HT1080 (cell line): ENCODE measurements at places on chromosomes 5 and 9.
A peak's percentile ranks its signal among the peaks of the same experiment; 100 is the strongest.

DNA sequence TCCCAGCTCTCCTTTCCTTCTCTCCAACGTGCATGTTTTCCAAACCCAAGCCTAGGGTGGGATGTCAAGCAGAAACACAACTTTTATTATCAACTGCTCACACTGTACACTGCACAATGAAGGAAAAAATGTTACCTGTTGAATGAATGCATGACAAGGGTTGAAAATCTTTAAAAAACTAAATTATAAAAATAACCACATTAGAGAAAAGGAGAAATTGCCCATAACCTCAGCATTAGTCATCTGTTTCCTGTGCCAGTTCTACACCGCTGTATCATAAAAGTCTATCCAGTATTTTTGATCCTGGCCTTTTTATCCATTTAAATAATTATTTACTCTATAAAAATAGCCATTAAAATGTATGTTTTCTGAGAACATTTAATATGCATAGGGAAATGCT lies 101.1 kb downstream of the APBA1 start:
- DNase-seq, result peak; percentile 54

- peak; percentile 75 for DNase-seq
Measured at GRCh38 chr5:68303038-68303738, 87.6 kb downstream of the PIK3R1 start.

DNA sequence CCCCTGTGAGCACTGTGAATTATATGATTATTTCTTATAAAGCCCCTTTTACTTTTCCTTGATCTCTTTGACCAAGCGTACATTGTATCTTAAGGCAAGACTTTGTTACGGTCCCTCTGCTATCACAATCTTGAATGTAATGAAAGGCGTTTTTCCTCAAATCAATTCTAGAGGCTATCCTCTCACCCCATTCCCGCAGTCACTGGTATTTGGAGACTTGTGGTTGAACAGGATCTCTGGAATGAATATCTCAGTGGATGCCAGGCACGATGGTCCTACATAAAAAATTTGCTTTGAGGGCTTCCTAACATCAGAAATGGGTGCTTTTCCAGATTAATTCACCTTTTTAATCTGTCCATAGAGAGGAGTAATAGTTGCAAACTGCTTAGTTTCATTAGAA lies 151.4 kb upstream of the PAPPA start:
- DNase-seq, result no peak

GRCh38 chr5:136699651-136700050 lies 334.3 kb upstream of the TRPC7 start:
- no peak for DNase-seq

DNA sequence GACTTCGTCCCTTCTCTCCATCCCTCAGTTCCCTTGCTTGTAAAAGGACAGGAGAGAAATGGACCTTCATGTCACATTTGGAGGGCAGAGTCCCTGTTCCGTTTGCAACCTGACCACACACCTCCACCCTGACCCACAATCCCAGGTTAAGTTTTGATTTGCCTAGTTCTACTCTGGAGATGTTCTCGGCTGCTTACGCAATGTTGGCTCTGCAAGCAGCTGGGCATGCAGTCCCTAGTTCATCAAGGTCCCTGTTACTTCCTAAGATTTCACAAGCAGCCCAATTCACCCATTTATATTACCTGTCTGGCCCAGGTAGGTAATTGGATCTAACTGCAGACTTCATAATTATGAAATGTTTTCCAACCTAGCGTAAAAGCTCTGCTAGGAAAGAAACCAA lies 28.8 kb downstream of the SLIT3 start:
- DNase-seq, result no peak

GRCh38 chr9:13445103-13445500 lies 165.6 kb upstream of the MPDZ start:
- no peak for DNase-seq

DNA sequence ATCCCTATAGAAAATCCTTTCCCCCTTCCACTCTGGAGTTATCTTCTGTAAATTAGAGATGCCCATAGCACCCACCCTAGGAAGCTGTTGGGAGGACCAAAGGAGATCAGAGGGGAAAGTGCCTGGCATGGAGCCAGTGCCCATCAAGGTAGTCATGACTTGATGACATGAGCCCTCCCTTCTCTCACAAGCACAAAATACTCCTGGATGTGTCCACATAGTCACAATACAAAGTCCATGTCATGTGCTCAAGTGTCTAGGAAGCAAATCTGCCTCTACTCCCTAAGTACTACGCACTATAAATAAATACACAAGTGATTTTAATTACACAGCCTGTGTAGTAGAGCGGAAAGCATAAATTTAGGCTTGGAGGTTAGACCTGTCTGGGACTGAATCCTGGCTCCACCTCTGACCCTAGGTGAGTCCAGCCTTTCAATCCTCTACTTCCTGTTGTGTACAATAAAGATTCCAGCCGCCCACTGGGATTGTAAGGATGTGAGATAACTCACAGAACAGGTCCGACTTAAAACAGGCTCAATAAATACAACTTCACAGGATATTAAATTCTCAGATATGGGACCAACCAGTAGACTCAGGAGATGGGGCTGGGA lies 30.6 kb downstream of the TTC39B start:
- DNase-seq, result no peak

GRCh38 chr9:107759009-107759822 lies 269.6 kb upstream of the KLF4 start:
- no peak for DNase-seq

DNA sequence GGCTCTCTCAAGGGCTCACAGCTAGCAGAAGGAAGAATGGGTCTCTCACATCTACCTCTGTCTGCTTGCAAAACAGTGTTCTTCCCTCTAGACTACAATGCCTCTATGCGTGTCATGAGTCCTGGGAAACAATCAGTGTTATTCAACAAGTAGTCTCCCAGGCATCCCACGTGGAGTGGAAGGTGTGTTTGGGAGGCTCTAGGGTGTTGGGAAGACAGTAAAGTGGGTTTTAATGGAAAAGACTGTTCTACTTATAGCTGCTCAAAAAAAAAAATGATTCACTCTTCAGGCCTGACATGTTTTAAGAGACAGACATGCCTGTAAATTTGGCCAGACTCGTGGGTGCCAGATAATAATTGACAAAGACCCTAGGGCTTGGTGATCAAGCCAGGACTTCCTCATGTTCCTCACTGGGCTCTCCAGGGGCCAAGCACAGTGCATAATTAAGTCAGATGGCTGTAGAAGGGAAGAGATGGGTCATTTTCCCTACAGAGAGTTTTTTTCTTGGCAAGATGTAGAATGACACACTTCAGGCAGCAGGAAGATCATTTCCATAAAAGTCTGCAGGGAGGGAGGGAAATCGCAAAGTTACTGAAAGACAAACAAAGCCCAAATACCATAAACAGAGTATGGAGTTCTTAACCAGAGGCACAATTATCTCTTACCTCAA lies 246.4 kb downstream of the ACTL7B start:
- no peak for DNase-seq

DNA sequence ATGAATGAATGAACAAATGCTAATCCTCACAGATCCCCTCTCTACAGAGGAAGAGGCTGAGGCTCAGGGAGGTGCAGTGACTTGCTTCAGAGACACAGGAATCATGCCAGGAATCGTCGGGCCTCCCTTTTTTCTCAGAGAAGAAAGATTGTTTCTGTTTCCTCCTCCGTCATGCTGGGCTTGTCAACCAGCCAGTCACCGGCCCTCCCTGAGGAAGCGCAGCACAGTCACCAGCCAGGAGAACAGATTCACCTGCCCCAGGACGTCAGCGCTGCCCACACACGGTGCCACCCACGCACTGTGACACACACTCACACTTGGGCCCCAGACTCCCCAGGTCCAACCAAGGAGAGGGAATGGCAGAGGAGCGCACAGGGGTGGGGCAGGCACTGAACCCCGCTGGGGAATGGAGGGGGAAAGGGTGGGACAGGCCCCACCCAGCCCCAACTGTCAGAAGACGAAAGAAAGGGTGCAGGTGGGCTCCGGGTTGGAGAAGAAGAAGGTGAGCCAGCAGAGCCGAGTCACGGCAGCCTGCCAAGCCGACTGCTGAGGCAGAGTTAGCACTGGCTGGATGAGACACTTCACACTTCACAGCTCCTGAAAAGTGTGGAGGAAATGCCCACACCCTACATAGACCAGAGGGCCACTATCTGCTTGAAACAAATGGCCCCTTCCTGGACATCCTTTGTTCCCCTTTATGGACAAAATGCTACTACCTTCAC lies 13.8 kb upstream of the ERGIC1 start:
- no peak for DNase-seq

DNA sequence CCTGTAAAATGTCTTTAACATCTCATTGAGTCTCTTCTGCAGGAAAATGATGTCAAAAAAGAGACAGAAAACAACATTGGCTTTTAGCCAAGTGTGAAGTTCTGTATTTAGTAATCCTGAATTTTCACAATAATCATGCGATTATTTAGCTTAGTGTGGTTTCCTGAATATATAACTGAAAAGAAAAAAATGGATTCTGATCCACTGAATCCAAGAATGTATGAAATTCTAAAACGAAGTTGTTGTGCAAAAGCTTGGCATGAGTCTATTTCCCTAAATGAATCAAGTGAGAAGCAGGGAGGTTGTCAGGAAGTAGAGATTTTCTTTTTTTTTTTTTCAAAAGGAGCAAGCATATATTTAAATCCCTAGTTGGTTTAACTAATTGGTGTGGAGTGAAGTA lies 145.9 kb upstream of the CDH6 start:
- no peak for DNase-seq

- DNase-seq, result no peak
Measured at GRCh38 chr9:121289026-121289771, 21.2 kb downstream of the GSN start.

DNA sequence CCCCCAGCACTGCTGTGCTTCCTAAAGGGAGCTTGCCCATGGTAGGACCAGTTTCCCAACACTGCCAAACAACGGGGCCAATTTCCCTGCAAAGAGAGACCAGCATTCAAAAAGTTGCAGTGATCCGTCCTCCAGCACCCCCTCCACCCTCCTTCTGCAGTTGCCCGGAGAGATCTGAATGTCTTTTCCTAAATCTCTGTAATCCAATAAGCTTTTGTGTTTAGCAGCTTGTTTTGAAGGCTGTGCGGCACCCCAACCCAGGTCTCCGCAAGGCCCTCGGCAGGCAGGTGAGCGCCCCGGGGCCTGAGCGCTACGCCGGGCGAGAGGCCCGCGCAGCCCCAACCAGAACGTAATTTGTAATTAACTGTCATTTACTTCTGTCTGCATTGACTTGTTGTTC lies 366.9 kb upstream of the IRX2 start:
- no peak for DNase-seq

GRCh38 chr5:35924950-35925722 lies 13.3 kb downstream of the CAPSL start:
- peak; percentile 77 for DNase-seq

DNA sequence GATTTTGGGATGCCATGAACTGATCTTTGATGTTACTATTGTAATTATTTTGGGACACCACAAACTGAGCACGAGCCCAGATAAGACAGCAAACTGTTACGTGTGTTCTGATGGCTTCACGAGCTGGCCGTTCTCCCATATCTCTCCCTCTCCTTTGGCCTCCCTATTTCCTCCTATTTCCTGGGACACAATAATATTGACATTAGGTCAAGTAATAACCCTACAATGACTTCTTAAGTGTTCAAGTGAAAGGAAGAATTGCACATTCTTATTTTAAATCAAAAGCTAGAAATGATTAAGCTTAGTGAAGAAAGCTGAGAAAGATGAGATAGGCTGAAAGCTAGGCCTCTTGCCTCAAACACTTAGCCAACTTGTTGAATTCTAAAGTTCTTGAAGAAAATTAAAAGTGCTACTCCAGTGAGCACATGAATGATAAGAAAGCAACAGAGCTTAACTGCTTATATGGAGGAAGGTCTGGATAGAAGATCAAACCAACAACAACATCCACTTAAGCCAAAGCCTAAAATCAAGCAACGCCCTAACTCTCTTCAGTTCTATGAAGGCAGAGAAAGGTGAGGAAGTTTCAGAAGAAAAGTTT lies 247.1 kb downstream of the LRRC70 start:
- DNase-seq, result no peak

DNA sequence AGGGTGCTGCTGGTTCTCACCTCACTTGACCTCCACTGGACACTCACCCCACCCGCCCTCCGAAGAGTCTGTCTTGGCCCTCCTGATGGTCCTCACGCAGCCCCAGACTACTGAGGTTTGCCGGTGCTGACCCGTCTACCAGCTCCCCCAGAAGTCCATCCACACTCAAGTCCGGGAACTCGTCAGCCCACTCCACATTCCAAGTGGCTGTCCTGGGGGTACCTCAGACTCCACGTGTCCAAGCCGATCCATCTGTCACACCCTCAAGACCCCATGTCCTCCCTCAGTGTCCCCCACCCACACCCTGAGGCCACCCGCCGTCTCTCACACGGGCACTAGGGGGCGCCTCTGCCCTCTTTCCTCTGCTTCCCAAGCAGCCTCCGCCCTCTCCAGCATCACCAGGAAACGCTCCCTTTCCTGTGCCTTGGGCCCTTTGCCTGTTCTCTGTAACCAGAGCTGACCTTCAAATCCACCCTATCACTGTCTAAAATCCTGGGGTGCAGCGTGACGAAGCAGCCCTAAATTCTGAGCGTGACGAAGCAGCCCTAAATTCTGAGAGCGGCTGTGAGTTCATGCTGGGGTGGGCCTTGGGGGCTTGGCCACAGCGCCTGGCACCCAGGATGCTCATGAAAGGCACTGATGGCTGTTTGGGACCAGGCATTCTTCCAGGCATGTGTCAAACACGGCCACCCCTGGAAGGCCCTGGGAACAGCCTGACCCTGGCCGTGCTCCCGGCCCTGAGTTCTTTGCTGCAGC lies 95.7 kb downstream of the KCNT1 start:
- peak; percentile 47 for DNase-seq

GRCh38 chr5:75512383-75513074 lies 838 bp downstream of the POLK start:
- peak; percentile 2 for DNase-seq

GRCh38 chr5:61881821-61882487 lies 424.1 kb upstream of the KIF2A start:
- peak; percentile 77 for DNase-seq

GRCh38 chr5:79305706-79306105 lies 69.8 kb downstream of the JMY start:
- DNase-seq, result no peak

DNA sequence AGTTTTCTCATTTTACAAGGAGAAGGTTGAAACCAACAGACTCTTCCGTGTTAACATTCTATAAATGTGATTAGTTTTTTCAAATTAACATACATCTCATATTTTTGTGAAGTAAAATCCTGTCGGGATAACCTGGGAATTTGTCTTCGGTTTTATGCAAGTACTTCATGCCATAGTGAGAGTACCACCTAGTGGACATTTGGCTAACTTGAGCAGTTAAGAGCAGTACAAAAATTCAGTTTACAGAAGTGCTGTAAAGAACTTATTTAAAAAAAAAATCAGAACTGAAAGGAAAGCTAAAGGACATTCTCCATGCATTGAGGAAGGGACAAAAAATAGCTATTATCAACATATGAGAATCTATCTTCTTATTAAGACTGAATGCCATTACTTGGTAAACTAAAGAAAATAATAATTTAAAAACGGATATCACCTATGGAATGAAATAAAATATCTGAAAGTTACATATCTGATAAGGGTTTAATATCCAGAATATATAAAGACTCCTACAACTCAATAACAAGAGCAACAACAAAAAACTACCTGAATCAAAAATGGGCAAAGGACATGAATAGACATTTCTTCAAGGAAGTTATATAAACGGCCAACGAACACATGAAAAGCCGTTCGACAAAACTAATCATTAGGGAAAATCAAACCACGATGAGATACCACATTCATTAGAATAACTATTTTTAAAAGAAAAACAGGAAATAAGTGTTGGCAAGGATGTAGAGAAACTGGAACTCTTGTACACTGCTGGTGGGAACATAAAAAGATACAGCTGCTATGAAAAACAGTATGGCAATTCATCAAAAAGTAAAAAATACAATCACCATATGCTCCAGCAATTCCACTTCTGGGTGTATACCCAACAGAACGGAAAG lies 117.0 kb upstream of the GNA14 start:
- DNase-seq, result peak; percentile 11

- DNase-seq, result no peak
Measured at GRCh38 chr9:4486176-4486575, 4.1 kb upstream of the SLC1A1 start.
